ENCODE measurements at places on chromosomes 4 and X. TPM values are rescaled to one million over a fixed set of nuclear protein-coding genes. Genes with fewer than 3 reads are reported as not detected.

The GAGE12F gene
- not detected for total RNA-seq

DNA sequence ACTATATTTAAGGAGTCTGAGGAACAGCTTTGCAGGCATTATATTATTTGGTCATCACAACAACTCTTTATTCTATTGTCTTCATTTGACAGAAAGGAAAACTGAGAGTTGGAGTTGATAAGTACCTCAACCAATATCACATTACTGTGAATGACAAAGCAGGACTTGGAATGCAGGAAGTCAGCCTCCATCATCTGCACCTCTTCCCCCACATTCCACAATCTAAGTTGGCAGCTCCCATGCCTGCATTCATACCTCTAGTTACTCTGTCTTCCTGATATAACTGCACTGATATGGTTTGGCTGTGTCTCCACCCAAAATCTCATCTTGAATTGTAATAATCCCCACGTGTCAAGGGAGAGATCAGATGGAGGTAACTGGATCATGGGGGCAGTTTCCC lies 356.7 kb downstream of the GALNTL6 start:
- H3K27me3 ChIP-seq, result no peaks in the 10 kb centered on the region
- no peak for DNase-seq
- no peak overlapping the region for H3K27ac ChIP-seq
- no peak overlapping the region for H3K4me3 ChIP-seq
- no peaks in the 10 kb centered on the region for H3K36me3 ChIP-seq
- H3K4me1 ChIP-seq, result no peaks in the 10 kb centered on the region

DNA sequence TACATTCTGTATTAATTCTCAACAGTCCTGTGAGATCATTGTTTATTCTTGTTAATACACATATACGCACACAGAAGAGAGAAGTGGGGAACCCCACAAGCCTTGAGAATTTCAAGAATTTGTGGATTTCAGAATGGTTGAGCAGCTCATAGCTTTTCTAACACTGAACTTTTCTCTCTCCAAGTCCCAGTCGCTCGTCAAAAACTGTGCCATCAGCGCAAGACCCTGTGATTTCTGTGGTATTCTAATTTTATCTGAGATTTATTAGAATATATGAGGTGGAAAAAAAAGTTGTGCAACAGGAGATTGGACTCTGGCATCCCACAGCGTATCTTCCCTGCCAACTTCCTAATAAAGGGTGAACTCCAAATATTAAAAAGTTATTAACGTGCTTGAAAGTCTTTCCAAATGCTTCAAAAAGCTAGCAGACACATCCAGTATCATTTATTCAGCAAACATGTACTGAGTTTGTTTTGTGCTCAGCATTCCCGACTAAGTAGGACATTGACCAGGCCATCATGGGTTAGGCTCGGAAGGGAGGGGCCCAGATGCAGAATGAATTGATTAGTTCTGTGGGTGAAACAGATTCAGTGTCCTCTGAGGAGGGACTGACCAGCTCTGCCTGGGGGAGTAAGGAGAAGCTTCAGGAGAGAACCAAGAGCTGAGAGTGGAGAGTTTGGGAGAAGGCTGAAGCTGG lies 165.6 kb downstream of the CBR4 start:
- H3K36me3 ChIP-seq, result no peaks in the 10 kb centered on the region
- DNase-seq, result no peak
- H3K4me1 ChIP-seq, result no peaks in the 10 kb centered on the region

DNA sequence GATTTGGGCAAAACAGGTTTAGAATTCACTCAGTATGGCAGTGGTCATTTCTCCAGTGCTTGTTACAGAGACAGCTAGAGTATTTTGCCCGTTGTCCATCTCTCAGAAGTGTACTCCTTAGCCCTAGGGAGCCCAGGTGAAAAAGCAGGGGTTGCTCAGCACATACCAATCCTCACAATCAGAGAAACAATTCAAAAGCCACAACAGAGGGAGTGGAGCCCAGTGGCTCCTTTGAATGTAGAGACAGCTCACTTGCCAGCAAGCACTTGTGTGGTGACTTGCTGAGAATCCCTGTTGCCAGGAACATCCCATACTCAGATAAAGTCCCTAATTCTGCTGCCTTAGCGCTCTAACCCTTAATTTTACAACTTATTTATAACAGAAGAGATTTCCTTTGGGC lies 1488.3 kb downstream of the RPA4 start:
- H3K27ac ChIP-seq, result no peak overlapping the region
- no peaks in the 10 kb centered on the region for H3K27me3 ChIP-seq
- DNase-seq, result no peak
- no peaks in the 10 kb centered on the region for H3K36me3 ChIP-seq
- no peak overlapping the region for H3K4me3 ChIP-seq

DNA sequence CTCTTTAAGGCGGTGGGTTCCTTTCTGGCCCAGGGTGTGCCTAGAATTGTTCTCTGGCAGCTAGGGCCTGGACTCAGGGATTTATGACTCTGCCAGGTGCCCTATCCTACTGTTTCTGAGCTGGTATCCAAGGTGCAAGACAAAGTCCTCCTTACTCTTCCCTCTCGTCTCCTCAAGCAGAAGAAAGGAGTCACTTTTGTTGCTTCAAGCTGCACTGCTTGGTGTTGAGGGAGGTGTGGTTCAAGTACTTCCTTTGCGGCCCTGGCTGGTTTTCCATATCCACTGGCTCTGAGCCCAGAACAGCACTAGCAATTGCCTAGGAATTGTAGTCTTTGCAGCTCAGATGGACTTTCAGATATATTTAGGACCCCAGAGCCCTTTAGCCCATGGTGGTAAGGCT lies 39.3 kb downstream of the RTL3 start:
- no peak overlapping the region for H3K4me3 ChIP-seq
- no peaks in the 10 kb centered on the region for H3K4me1 ChIP-seq
- no peak overlapping the region for H3K27ac ChIP-seq
- DNase-seq, result no peak

DNA sequence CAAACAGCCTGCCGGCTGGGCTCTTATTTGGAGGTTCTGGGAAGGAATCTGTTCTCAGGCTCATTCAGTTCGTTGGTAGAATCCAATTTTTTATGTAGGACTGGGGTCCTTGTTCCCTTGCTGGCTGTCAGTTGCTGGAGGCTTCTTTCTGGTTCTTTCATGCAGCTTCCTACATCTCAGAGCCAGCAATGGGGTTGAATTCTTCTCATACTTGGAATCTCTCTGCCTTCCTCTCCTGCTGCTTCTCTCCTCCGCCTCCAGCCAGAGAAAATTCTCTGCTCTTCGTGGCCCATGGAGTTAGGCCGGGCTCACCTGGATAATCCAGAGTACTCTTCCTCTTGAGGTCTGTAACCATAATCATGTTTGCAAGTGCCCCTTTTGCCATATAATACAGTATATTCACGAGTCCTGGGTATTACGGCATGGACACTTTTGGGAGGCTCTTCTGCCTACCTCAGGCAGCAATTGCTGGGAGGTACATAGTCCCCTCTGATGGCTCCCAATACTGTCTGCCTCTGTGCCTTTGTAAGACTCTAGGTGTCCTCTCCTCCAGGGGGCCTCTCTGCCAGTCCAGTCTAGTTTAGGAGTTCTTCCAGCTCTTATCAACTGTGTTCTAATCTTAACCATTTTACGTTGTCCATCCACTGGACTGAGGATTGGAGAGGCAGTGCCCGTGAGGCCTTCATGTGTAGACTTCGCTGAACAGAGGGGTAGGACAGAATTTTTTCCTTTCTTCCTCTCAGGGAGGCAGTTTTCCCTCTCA lies 2.2 kb downstream of the TRMT44 start:
- DNase-seq, result no peak
- no peak overlapping the region for H3K27ac ChIP-seq
- no peaks in the 10 kb centered on the region for H3K27me3 ChIP-seq
- H3K36me3 ChIP-seq, result peaks cover 6% of the 10 kb centered on the region
- peaks cover 28% of the 10 kb centered on the region for H3K4me1 ChIP-seq

DNA sequence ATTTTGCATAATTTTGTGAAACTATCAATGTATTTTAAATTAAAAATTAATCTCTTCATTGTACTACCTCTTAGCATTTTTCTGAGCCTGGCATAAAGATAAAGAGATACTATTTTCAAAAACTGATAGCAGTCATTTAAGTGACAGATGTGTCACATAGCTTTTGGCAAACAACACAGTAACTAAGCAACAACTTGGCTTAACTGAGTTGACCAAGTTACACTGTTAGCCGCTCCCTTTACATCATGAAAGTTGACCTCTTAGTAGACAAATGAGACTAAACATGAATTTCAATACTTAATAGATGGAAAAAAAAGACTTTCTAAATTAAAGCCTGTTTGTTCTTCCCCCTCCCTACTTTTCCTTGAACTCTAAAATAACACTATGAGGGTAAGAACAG lies 62.0 kb downstream of the ATP8A1 start:
- DNase-seq, result no peak
- H3K4me3 ChIP-seq, result no peak overlapping the region
- no peaks in the 10 kb centered on the region for H3K27me3 ChIP-seq
- H3K27ac ChIP-seq, result no peak overlapping the region

The CT45A8 gene
- total RNA-seq, result not detected

The CTAG1A gene
- total RNA-seq, result not detected

All from natural killer cell (primary cell).